ENCODE measurements at places on chromosomes 5 and 9.

DNA sequence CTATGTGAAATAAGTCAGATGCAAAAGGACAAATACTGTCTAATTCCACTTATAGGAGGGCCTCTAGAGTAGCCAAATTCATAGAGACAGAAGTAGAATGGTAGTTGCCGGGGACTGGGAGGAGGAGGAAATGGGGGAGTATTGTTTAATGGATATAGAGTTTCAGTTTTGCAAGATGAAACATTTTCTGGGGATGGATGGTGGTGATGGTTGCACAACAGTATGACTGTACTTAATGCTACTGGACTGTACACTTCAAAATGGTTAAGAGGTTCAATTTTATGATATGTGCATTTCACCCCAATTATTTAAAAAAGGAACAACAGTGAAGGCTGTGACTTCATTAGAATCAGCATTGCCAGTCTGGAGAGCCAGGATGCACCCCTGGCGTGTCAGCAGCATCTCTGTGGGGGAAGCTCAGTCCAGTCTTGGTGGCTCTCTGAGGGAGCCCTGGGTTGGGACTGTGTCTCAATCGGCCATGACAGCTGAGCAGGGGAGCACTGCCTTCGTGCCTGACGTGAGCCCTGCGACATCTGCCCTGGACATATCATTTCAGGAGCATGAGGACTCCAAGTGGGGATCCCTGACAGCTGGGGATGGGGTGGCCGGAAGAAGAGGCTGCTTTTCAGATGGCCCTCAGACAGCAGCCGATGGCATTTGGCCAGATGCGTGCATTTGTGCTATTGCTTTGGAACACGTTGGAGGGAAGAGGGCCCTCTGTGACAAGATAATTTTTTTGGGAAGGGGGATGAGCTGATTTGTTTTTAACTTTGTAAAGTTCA is 130.8 kb upstream of the STC2 start:
- no peak for DNase-seq

GRCh38 chr9:20740929-20741582 is 57.0 kb downstream of the FOCAD start:
- no peak for DNase-seq

DNA sequence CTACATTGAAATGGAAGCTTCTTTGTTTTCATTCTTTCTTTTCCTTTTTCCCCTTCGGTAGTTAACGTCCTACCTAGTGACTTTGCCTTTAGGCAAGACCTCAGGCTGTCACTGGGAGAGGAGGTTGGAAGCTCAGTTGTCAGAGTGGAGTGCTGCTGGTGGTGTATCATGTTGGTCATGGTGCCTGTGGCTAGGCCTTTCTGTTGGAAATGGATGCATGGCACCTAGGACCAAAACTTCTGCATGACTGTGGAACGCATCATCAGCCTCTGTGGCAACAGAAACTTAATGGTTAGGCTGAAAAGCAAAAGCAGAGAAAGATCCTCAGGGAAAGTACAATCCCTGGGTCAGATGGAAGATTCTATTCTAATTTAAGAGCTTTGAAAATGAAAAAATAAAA is 57.9 kb downstream of the OSTF1 start:
- DNase-seq = no peak

DNA sequence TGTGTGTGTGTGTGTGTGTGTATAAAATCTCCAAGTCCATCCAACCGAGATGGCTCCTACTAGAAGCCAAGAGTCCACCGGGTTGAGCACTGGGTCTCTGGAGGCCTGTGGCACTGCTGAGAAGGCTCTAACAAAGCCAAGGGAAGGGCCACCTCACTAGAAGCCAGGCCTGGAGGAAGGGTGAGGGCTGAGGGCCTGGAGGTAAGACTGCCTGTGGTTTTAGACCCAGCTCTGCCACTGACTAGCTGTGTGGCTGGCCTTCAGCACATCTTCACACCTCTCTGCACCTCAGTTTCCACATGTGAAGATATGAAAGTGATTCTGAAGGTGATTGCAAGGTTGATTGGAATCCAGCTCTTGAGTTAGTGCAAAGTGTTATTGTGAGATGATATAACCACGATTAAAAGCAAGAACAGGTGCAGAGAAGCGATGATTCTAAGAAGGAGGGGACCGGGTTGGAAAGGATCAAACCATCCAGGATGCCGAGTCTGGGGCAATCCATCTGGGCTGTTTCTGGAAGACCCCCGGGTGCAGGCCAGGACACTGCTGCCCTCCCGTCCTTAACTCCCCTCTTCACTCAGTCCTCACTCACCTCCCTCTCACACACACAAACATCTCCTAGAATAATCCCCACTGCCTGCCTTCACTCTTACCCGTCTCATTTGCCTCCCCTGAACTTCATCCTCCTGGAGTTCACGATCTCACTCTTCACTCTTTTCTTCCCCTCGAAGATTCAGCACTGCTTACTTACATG is 2.3 kb downstream of the IL4 start:
- DNase-seq = no peak

GRCh38 chr5:159850160-159850559 is 66.1 kb upstream of the ADRA1B start:
- no peak for DNase-seq

GRCh38 chr5:170113522-170113900 is 7.8 kb downstream of the FOXI1 start:
- no peak for DNase-seq

- no peak for DNase-seq
Observed at GRCh38 chr9:72041369-72041768, 19.0 kb downstream of the C9orf57 start.

GRCh38 chr5:116273448-116274242 is 188.8 kb downstream of the COMMD10 start:
- DNase-seq = no peak

Data from esophagus squamous epithelium (tissue), 5 donors.